ENCODE measurements at places on chromosomes 12 and 14. TPM values are rescaled to one million over a fixed set of nuclear protein-coding genes. Genes with fewer than 3 reads are reported as not detected.
A peak's percentile ranks its signal among the peaks of the same experiment; 100 is the strongest.

- ATAC-seq, result peak; percentile 85
Measured at GRCh38 chr12:51270067-51270950, at the start of gene SMAGP. Gene SMAGP (minus strand): TSS chr12:51270415. CDS start chr12:51269278, 1,137 bp downstream.

The SMARCC2 gene
- 76.0 TPM for total RNA-seq

DNA sequence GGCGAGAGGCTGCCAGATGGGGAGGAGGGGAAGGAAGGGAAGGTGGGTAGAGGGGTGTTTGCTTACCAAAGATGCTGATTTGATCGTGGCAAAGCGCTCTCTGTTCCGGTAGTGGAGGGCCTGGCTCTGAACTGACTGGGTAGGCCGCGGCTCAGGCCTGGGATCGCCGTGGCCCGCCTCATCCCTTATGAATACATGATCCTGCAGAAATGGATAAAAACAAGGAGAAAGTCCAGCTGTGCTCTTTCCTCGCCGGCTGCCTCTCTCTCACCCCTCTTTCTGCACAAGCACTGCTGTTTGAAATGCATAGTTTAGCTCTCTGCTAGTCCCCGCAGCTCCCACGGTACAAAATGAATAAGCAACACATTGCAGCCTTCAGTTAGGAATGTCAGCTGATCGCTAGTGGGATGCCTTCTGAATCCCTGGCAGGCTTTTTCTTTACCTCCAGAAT, 53.8 kb downstream of the PEBP1 start:
- ATAC-seq, result peak; percentile 76

- ATAC-seq, result peak; percentile 40
Measured at GRCh38 chr12:86551146-86551571, 295.0 kb upstream of the MGAT4C start.

GRCh38 chr12:12488296-12488695, 74.4 kb downstream of the DUSP16 start:
- ATAC-seq, result no peak

The FITM1 gene
- 0.83 TPM for total RNA-seq

- no peak for ATAC-seq
Measured at GRCh38 chr12:41944216-41944615, 200.5 kb downstream of the GXYLT1 start.

GRCh38 chr14:69137843-69138535, 14.9 kb downstream of the DCAF5 start:
- ATAC-seq, result no peak

GRCh38 chr14:79281244-79282152, 929.8 kb downstream of the DIO2 start:
- no peak for ATAC-seq

- ATAC-seq, result no peak
Measured at GRCh38 chr14:76826122-76826521, at the start of gene LRRC74A. Gene LRRC74A (plus strand): TSS chr14:76826408. CDS start chr14:76826698, 290 bp downstream.

GRCh38 chr12:51368640-51369517, 22.3 kb downstream of the GALNT6 start:
- ATAC-seq, result no peak

DNA sequence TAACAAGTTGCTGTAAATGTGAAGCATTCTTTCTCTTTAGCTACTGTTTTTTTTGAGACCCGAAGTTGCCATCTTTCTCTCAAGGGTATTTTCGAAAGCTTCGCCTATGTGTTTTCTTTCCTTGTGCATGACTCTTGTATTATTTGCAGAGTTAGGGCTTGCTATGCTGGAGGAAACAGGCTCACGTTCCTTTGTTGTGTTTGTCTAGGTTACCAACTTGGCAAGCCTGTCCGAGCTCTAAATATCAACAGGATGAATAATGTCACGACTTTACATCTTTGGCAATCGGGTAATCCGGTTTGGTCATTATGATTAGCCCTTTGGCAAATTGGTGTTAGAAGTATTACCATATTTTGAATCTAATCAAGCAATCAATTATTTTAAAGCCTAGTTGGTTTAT, 15.9 kb upstream of the ATP6V0A2 start:
- no peak for ATAC-seq

- no peak for ATAC-seq
Measured at GRCh38 chr12:52681526-52682380, 1.5 kb upstream of the KRT1 start.

- no peak for ATAC-seq
Measured at GRCh38 chr14:103290961-103291360, 43.1 kb upstream of the EIF5 start.

The ZFYVE26 gene
- total RNA-seq, result 12.0 TPM

The TSPAN19 gene
- 3.7 TPM for total RNA-seq

DNA sequence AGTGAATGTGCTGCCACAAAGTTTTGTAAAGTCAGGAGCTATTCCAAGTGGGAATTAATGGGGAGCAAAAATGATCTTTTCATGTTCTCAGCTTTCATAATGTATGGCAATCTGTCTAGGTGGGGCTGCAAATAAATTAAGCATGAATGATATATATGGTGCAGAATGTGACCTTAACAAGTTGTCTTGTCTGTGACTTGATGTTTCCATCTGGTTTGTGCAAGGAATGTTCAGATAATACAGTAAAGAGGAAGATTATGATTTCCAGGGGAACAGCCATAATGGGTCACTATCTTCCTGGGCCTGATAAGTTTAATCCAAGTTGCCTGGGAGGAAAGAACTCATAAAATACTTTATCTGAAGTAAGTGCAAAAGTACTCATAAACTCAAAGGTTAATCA, 1815.8 kb upstream of the FLRT2 start:
- ATAC-seq, result no peak

DNA sequence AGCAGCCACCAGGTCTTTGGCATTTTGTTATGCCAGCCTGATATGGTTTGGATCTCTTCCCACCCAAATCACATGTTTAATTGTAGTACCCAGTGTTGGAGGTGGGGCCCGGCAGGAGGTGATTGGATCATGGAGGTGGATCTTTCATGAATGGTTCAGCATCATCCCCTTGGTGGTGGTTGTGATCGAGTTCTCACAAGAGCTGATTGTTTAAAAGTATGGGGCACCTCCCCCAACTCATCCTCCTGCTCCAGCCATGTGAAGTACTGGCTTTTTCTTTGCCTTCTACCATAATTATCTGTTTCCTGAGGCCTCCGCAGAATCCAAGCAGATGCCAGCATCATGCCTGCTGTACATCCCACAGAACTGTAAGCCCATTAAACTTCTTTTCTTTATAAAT, 12.8 kb upstream of the PRKD1 start:
- no peak for ATAC-seq

The AKAP3 gene
- 7.8 TPM for total RNA-seq

The RHEBL1 gene
- total RNA-seq, result 2.2 TPM

The POTEG gene
- not detected for total RNA-seq

DNA sequence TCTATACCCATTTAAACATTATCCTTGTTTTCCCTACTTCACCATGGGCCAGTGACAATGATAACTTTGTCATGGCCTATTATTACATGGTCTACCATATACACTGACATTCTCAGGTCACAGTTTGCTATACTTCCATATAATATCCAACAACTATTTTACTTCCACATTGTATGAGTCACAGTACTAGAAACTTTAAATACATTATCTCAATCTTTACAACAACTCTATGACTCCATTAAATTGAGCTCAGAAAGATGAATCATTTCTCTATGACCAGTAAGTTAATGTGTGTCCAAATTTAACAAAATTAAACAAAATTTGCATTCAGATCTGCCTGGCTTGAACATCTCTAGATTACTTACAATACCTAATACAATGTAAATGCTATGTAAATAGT, 93.9 kb downstream of the PLEKHG7 start:
- ATAC-seq, result no peak

DNA sequence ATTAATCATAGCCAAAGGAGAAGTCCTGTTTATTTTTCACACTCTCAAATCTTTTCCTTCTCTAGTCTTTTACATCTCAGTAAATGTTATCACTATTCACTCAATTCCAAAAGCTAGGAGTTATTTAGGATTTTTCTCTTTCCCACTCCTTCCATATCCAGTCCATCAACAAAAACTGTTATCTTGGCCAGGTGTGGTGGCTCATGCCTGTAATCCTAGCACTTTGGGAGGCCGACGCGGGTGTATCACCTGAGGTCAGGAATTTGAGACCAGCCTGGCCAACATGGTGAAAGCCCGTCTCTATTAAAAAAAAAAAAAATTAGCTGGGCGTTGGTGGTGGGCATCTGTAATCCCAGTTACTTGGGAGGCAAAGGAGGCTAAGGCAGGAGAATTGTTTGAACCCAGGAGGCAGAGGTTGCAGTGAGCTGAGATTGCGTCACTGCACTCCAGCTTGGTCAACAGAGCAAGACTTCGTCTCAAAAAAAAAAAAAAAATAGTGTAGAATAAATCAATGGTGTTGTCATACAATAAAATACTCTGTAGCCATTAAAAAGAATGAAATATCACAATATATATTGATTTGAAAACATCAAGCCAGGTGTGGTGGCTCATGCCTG, 46.6 kb upstream of the FOXJ2 start:
- no peak for ATAC-seq
